ENCODE measurements at places on chromosomes 7 and 10. TPM values are rescaled to one million over a fixed set of nuclear protein-coding genes. Genes with fewer than 3 reads are reported as not detected.
A peak's percentile ranks its signal among the peaks of the same experiment; 100 is the strongest.

The OLAH gene
- total RNA-seq = not detected

The RP9 gene
- total RNA-seq = 9.5 TPM

The DNAJC1 gene
- total RNA-seq = 33.8 TPM

The SLIT1 gene
- 0.24 TPM for total RNA-seq

The SPDYE16 gene
- not detected for total RNA-seq

The AKR1C8 gene
- not detected for total RNA-seq

The NAT16 gene
- not detected for total RNA-seq

The TRIM24 gene
- total RNA-seq = 19.1 TPM

The PRSS37 gene
- not detected for total RNA-seq

GRCh38 chr10:58998924-58999713, 177.3 kb upstream of the PHYHIPL start:
- DNase-seq = no peak

- no peak for DNase-seq
These were observed 142.2 kb upstream of the INSYN2A start for GRCh38 chr10:127338399-127339110.

- peak; percentile 56 for DNase-seq
These were observed 19.9 kb upstream of the MAP3K8 start for GRCh38 chr10:30413996-30414576.

- DNase-seq = no peak
These were observed 153.4 kb upstream of the LANCL2 start for GRCh38 chr7:55211726-55212125.

GRCh38 chr10:119705434-119705831, 20.4 kb upstream of the INPP5F start:
- no peak for DNase-seq

DNA sequence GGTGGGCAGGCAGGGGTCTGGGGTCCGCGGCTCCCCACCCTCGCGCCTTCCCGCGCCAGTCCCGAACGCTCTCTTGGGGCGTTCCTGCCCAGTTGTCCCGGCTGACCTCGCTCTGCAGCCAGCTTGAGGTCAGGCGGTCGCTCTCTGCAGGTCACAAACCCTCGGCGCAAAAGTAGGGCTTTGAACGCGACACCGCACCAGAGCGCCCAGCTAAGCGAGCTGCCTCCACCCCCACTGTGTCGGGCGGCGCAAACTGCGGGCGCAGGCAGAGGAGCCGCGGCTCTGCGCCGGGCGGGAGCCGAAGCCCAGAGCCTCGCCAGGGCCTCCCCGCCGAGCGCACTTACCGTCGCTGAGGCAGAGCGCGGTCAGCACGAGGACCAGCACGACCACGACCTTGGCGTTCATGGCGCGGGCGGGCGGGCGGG, 284 bp downstream of the CXCL12 start:
- peak; percentile 18 for DNase-seq

DNA sequence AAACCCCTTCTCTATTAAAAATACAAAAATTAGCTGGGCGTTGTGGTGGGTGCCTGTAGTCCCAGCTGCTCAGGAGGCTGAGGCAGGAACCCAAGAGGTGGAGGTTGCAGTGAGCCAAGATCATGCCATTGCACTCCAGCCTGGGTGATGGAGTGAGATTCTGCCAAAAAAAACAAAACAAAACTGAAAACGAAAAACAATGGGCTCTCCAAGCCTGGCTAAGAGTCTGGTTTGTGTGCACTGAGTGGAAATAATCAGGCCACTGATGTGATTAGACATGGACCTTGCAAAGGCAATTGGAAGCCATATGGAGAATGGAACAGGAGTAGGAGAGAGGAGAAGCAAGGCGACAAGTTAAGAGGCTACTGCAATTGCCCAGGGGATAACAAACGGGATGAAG, 60.1 kb upstream of the GSDME start:
- DNase-seq = no peak

- no peak for DNase-seq
These were observed 150.6 kb upstream of the PCBD1 start for GRCh38 chr10:71038921-71039320.

GRCh38 chr7:140367528-140367927, 30.8 kb downstream of the SLC37A3 start:
- DNase-seq = no peak

- peak; percentile 23 for DNase-seq
These were observed 145.6 kb upstream of the SEMA3C start for GRCh38 chr7:81064426-81064825.

DNA sequence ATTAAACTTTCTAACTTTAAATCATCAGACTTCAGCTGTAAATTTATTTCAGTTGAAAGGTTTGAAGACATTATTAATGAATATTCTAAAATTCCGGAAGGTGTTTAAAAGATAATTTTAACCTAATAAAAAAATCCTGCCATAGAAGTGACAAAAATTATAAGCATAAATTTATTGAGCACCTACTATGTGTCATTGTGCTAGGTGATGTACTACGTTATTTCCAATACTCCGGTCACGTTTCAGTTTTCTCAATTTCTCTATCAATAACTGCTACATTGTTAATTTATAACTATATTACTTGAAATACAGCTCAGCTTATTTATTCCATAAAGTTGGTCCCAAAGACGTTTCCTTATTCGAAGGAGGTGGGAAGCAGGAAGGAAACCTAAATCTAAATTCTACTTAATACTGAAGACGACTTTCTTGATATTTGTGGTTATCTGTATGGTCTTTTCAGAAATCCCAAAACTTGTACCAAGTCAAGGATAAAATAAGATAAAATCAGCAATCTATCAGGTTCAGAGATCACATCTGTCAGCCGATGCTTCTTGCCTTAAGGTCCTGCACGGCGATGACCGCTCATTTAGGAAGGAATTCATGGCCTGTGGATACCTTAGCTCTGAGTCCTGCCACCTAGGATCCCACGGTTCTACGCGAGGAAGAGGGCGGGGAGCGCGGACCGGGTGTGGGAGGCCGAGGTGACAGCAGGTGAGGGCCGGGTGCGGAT, 1.2 kb upstream of the ZEB1 start:
- DNase-seq = no peak

DNA sequence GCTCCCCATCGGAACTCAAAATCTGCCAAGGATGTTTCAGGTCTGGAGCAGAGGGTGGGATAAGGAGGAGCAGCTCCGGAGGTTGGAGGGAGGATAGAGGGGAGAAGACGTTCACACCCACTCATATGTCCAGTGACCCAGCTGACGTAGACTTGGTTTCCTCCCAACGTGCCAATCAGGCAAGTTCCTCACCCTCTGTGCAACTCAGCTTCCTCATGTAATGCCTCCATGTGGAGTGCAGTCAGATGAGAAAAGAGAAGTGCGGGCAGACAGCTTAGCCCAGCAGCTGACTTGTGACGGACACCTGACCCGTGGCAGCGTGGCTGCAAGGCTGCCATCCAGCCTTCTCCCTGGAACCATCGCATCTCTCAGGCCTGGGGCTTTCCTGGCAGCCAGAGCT, 86.8 kb downstream of the NPTX2 start:
- no peak for DNase-seq

DNA sequence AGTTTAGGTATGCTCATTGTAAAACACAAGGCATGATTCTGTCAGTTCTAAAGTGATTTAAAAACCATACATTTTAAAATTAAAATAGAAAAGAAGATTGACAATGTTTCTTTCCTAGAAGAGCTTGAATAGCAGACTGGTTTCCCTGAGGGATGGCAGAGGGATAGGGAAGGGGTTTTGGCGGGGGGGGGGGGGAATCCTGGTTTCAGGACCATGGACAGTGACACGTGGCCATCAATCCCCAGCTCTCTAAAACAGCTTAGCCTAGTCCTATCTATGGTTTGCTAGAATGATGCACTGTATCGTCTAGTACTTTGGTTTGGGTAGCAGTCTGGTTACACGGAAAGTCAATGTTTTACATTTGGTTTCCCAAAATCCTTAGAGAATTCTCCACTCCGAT, 88.7 kb downstream of the PHYHIPL start:
- DNase-seq = no peak

- no peak for DNase-seq
These were observed 22.6 kb upstream of the PRKCQ start for GRCh38 chr10:6602700-6603084.

Data from colonic mucosa (tissue), 4 donors.